ENCODE measurements at places on chromosomes 4 and X.

GRCh38 chr4:165726831-165727230 is 146.2 kb upstream of the TLL1 start:
- no peak for DNase-seq

GRCh38 chrX:14896273-14896672 is 23.1 kb downstream of the MOSPD2 start:
- DNase-seq, result no peak

GRCh38 chrX:39773923-39774773 is 323.6 kb downstream of the BCOR start:
- DNase-seq, result no peak

GRCh38 chr4:169025184-169025583 is 15.1 kb upstream of the CBR4 start:
- no peak for DNase-seq

DNA sequence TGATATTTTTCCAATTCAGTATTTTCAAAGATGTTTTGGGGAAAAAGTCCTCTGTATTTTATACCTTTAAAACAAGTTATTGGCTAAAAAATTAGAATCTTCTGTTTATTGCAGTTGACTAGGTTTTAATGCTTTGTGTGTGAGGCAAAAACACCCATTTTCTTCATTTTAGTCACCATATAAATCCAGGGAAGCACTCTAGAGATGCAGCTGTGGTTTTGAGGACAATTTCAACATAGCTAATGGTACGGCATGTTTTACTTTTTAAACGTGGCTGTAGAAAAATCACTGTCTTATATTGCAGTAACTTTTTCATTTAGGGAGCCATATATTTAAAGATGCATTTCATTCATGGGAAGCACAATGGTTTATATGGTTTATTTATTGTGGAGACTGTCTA is 129.1 kb upstream of the PITX2 start:
- no peak for DNase-seq

- no peak for DNase-seq
Observed at GRCh38 chr4:66591968-66592367, 921.7 kb upstream of the EPHA5 start.

DNA sequence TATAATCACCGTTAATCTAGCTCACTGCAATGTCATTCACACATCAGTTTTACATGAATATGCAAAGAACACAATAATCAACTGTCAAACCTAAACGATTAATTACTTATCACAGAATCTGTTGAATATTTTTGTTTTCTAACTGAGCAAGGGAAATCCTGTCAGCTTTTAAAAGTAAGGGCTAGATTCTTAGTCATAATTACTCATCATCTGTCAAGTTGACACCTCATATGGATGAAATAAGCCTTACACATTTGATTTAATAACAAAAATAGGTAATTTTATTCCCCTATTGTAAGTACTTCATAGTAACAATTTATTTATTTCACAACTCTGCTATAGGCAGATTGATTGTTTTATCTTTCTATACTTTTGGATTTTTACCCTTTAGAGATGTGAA is 32.7 kb downstream of the TMA16 start:
- DNase-seq, result no peak

- DNase-seq, result no peak
Observed at GRCh38 chr4:152959080-152959479, 23.0 kb downstream of the FHDC1 start.

- peak; percentile 73 for DNase-seq
Observed at GRCh38 chr4:109389369-109390114, 44.1 kb upstream of the SEC24B start.

DNA sequence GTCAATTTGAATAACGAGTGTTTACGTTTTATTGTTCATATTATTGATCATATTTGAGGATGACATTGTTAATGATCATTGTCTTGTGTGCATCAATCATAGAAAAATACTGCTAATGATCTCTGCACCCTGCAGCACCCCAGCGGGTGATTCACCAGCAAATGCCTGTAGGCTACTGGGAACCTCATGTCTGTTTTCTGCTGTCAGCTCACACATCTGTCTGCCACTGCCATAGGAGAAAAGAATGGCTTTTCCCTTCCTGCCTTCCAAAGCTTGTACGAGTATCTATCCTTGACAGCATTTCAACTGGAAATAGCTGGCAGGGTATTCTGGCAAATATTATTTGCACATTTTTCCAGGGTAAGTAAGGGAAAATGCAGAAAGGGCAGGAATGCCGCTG is 272.1 kb upstream of the TRAM1L1 start:
- peak; percentile 32 for DNase-seq

GRCh38 chr4:156321203-156321602 is 367.5 kb upstream of the CTSO start:
- no peak for DNase-seq

- no peak for DNase-seq
Observed at GRCh38 chrX:11995146-11995545, 143.1 kb upstream of the FRMPD4 start.

GRCh38 chr4:182805750-182806149 is 111.4 kb downstream of the DCTD start:
- DNase-seq, result no peak

GRCh38 chrX:109685656-109686078 is 47.4 kb downstream of the ACSL4 start:
- DNase-seq, result no peak

DNA sequence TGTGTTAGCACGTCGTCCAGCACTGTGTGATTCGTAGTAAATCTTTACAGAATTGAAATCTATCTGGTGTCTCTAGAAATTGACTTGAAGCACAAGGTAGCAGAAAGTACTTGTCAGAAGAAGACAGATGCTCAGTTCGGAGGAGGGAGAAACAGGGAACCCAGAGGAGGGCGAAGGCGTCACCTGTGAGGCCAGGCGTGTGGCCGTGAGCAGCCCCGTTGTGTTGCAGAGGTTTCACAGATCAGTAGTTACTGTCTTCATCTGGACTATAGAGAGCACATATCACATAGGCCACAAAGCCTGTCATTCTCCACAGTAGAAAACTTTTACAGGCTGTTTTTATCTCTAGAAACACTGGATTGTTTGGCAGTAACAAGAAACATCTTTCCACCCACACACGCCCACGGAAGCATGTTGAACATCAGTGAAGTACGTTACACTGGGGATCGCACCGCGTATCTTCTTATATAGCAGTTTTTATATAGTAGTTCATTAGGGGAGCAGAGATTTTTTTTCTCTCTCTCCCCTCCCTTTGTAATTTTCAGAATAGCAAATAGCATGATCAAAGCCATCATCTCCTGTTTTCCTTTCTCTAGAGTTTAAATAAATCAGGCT is 48.1 kb upstream of the TLR3 start:
- DNase-seq, result no peak

DNA sequence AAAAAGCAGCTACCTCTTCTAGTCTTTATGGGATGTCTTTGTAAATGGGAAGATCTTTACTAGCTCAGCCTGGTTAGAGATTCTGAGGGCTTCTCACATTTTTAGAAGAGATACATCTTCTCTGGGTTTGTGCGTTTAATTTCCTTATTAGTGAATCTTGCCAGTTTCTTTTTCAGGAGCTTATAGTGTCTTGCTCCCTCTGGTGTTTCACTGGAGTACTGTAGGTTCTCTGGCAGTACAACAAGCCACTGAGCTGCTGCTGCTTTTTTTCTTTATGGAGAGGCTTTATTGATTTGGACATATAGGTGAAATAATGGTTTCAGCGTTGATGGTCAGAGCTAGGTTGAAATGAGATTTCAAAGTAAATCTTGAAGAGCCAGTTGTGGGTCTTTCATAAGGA is 82.9 kb downstream of the LAS1L start:
- peak; percentile 18 for DNase-seq

DNA sequence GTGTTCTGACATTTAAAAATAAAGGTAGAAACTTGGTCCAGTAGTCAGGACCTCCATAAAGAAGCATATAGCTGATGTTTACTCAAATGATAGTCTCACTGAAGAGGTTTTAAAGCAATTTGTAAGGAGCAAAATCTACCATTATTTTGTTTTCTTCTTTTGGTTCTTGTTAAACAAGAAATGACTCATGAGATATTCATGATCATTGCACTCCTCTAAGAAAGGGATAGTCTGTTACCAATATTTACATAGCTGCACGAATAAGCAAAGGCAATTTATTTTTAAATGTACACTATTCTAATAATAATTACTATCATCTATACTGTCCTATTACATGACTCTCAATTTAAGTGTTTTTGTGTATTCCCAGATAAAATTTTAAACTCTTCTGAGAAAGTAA is 397.9 kb downstream of the FAM47B start:
- DNase-seq, result no peak

- DNase-seq, result peak; percentile 16
Observed at GRCh38 chr4:113758372-113758771, 3.2 kb downstream of the CAMK2D start.

DNA sequence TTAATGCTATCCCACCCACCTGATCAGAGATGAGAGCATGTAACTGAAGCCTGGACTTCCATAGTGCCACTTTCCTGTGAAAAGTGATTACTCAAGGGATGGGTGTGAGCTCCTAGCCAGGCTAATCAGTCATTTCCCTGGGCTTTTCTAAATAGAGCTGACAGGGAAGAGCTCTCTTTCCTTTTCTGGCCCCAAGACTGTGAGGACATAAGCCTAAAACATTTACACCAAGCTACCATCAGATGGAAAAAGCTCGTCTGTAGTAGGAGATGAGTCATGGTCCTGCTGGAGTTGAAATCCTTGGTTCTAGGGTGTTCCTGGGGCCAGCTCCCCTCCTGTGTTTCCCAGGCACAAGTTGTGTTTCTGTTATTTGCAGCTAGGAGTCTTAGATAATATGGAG is 52.4 kb upstream of the NDP start:
- no peak for DNase-seq

DNA sequence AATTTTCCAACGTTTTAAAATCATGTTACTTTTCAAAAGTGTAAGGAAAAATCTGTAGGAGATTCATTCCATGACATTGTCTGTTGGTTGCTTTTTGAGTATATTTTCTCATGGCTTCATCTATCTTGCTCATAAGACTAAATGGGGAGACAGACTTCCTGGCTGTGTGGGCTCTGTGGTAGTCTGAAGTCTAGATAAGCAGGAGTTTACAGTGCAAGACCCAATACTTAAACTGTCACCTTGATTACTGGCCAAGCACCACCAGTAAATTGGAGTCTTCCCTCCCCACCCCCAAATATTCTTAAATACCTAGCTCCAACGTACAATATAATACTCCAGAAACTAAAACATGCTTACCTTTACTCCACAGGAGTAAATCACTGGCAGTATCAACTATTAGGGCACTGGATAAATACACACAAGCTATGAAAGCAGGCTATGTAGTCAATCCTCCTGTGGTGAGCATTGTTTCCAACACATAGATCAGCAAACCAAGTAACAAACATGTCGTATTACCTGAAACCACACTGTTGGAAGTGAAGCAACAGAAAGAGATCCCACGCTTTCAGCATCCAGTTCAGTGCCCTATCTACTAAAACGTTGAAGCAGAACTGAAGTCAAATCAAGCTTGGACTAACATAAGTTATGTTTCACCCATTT is 6.2 kb downstream of the HNRNPD start:
- no peak for DNase-seq

GRCh38 chrX:41043674-41044345 is 41.4 kb upstream of the USP9X start:
- no peak for DNase-seq

DNA sequence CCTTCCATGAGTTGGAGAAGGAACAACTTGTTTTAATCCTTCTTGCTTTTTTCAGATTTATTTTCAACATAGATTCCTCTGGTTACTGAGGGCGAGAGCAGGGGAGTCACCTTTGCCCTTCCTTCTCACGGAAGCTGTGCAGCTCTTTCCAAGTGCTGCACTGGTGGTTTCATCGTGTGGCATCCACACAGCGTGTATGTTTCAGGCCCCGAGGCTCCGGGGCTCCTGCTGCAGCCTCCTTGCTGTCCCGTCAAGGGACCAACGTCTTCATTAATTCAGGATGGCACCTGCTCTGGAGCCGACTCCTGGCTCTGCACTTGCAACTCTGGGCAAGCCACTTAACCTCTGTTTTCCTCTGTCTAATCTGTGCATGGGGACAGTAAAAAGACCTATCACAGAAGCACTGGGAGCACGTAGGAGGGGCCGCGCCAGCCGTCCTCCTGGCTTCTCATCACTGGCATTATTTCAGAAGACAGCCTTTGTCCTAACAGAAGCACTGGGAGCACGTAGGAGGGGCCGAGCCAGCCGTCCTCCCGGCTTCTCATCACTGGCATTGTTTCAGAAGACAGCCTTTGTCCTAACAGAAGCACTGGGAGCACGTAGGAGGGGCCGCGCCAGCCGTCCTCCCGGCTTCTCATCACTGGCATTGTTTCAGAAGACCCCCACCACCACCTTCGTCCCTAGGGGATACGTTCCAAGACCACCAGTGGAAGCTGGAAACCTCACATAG is 117.8 kb upstream of the NKX1-1 start:
- DNase-seq, result no peak

DNA sequence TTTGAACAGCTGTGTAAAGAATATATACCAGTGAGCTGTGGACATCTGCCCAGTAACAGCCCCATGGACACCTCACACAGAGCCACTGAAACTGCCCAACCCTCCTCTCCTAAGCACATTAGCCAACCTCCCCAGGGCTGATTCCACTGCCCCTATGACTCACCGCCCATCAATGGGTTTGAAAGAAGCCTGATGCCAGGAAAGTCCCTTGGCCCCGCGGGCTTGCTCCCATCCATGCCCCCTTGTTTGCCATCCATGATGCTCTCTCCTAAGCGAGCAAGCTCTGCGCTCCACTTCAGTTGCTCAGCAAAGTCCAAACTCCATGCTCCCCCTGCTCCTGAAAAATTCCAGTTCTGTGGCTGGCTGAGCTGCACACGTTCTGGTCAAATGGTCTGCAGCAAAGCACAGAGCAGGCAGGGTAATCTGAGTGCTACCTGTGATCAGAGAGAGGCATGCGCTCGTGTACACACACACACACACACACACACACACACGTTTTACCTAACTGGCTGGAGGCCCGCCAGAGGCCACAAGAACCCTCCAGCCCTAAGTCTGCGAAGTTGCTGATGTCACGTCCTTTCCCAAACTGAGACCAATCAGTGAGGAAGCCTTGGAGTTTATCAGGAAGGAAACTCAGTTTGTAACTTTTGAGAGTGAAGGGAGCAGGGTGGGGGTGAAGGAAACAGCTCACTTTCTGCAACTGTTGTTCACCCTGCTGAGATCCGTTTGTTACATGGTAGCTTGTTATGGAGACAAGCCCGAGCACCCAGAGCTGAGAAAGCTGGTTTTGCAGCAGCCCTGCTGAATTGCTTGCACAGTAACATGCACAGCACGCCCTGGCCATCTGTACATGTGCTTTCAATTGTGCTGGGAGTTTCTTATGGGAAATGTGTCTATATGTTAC is at the start of gene ASB9:
Gene ASB9 (minus strand): TSS at position 466 of the 904 bp plus-strand sequence. CDS start 209 bp downstream, at position 257.
- DNase-seq, result peak; percentile 36

Measured in eye (tissue), 1 donor.